ENCODE measurements at places on chromosomes 5 and 9. TPM values are rescaled to one million over a fixed set of nuclear protein-coding genes. Genes with fewer than 3 reads are reported as not detected.

Gene HTR4
- total RNA-seq, result not detected

Gene SEC24A
- total RNA-seq, result 8.5 TPM

DNA sequence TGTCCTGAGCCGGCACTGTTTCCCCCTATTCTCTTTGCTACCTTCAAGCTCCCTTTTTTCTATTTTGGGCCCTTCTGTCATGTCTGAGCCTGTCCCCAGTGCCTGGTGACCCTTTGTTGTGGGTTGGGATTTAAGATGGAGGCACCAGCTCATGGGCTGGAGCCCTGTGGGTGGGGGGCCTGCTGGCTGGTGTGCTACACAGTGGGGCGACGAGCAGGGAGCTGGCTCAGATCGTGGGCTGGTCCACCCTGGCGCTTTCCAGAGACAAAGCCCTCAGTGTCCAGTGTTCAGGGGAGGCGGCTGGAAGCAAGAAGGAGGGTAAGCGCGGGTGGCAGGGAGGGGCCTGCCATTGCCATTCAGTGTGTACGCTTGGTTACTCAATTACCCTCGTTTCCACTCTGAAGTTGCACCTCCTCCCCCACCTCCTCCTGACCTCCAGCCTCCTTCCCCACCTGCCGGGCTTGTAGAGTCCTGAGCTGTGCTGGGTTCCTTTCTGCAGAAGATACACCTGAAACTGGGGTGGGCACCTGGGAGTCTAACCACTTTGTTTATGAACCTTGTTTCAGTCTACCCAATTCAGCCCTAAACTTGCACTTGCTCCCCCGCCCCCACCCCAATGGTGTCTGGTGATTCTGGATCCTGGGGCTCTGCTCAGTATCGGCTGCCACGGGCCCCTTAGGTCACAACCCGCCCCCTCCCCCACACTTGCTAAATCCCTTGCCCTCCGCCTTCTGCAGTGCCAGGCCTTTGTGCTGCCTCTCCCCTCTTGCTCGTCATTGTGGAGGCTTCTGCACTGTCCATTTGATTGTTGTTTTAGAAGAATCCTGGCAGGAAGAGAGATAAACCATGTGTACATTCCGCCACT, 49.9 kb downstream of the MVB12B start:
- DNase-seq, result no peak

GRCh38 chr9:5949103-5949699, 58.5 kb downstream of the MLANA start:
- peak; percentile 21 for DNase-seq

DNA sequence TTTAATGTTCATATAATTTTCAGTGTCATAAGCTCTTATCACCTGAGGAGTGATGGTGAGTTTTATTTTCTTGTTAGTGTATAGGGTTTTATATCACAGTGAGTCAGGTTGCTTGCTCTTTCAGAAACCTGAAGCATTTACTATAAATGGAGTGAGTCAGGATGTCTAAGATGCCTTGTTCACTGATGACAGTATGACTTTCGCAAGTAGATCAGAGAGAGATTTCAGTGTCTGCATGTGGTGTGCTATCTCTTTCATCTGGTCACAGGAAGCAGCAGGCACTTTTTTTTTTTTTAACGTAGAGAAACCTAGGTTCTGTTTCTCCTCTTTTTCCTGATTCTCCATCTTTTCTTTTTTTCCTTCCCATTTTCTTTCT, 237.1 kb downstream of the DMRTA1 start:
- peak; percentile 93 for DNase-seq

DNA sequence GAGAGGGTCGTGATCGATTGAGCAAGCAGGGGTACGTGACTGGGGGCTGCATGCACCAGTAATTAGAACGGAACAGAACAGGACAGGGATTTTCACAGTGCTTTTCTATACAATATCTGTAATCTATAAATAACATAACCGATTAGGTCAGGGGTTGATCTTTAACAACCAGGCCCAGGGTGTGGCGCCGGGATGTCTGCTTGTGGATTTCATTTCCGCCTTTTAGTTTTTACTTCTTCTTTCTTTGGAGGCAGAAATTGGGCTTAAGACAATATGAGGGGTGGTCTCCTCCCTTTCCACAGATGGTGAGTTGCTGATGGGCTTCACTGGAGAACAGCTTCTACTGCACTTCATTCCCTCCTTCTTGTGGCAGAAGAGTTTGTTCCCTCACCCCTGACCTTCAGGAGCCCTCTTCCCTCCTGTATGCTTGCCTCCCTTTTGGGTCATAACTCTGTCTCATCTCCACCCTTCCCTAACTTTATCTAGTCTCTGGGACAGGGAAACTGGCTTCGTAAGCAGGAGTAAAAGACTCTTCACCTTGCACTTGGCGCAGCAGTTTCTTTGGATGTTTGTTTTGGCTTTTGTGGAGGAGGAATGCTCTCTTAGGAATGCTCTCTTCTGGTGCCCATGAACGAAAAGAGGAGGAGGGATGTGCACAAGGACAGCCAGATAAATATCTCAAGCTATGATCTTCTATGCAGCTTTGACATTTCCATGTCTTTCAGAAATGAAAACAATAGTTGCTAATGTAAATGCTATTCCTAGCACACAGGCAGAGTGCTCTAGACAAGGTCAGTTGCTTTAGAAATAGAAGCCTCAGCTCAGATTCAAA, 139.8 kb upstream of the RPS23 start:
- DNase-seq, result no peak

DNA sequence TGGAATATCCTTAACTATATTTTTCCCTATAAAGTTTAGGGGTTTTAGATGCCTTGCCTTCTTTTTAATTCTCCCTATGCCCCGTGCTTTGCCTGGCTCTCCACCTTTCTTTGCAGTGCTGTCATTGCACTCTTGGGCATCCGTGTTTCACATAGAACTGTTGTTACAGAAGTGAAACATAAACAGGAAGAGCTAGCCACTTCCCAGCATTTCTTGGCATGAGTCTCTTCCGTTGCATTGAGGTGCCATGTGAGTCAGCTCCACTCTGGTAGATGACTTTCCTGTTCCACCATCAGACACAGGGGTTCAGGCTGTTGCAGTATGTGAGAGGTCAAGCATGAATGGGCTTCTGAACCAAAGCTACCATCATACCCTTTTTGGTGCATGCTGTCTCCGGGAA, 73.4 kb downstream of the ANGPTL2 start:
- DNase-seq, result peak; percentile 97

DNA sequence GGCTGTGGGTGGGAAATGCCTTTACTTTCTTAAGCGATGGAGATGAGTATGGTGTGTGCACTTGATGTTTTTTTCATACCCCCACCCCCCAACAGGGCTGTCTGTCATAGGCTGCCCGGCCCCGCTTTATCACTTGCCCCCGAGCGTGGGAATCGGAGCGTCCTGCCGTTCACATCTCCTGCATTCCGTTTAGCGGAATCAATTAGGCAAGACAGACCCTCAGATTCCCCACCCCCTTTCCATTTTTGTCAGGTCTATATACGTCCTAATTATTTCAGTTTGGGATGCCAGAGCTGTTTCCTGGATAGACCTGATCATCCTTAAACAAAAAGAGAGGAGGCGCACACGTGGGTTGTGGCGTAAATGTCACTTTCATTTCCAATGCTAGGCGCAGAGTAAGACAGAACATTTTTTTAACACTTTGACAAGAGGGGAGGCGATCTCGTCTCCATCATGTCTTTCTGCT, 217.2 kb downstream of the MEF2C start:
- no peak for DNase-seq

- no peak for DNase-seq
Observed at GRCh38 chr9:36316611-36317317, 58.5 kb upstream of the GNE start.

- DNase-seq, result peak; percentile 20
Observed at GRCh38 chr5:152113401-152113800, 188.8 kb upstream of the GLRA1 start.

GRCh38 chr9:16039218-16039987, 486.6 kb downstream of the CCDC171 start:
- DNase-seq, result peak; percentile 29

DNA sequence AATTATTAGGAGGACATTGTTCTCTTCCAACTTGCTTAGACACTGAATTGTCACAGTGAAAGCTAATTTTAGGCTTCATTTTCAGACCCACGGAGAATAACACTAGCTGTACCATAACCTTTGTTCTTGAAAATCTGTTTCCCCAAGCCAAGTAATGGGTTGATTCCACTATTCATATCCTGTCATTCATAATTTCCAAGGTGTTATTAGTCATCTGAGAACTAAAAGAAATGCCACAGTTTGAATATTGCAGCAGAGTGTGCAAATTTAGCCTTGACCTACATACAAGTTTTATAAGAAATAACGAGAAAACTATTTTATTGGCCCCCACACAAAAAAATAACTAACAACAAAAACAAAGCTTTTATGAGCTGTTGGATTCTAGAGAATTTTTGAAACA, 148.5 kb upstream of the TYRP1 start:
- DNase-seq, result no peak

DNA sequence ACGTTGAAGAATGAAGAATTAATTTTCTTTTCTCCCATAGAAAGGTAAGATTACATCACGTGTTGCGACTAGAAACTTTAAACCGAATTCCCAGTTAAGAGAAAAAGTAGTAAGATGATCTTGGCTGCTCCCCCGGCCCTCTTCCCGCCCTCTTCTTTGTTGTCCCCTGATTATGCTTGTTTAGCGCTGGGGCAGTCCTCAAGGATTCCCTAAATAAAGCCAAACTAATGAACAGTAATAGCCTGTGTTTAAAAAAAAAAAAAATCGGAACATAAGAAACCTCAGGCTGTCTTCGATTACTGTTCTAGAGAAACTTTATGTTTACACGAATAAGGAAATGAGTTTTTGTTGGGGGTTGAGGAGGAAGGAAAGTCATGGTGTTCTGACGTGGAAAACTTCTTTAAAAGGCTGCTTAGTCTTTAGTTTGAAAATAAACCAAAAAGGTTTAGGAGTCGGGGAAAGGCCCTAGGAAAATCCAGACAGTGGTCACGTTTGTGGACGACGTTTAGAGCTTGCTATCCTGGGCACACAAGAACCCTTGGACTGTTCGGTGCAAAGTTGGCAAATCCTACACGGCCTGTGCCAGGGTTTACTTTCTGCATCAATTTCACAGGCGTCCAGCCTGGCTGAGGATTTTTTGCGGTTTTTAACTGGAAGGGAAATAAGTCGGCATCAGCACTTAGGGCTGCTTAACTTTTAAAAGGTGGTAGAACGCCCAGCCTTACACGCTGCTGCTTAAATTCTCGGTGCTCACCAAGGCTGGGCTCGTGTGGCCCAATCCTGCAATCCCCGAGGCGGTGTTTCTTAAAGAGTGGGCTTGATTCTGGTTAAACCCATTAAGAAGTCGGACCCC, 1.1 kb upstream of the MAT2B start:
- DNase-seq, result peak; percentile 56

Measured in HT1080 (cell line).